Lower leg skin (tissue), 4 donors: ENCODE measurements at places on chromosomes 3 and 15.

DNA sequence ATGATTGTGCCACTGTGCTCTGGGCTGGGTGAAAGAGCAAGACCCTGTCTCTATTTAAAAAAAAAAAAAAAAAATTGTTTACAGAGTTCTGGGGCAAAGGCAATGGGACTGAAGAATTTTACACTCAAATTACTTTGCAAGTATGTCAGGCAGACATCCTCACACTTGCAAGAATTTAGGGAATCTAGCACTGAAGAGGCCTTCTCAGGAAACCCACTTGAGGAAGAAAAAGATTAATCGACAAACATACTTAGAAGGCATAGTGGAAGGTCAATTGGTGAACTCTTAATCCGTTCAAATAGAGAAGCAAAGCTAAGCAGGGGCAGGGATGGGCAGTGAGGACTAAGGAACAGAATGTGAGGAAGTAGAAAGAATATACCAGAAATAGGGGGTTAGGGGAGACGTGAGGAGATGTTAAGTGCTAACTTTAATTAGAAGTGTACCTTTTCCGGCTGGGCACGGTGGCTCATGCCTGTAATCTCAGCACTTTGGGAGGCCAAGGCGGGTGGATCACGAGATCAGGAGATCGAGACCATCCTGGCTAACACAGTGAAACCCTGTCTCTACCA, 15.0 kb downstream of the ST6GAL1 start:
- DNase-seq, result no peak

GRCh38 chr15:28937271-28937670, 51.5 kb downstream of the APBA2 start:
- no peak for DNase-seq

DNA sequence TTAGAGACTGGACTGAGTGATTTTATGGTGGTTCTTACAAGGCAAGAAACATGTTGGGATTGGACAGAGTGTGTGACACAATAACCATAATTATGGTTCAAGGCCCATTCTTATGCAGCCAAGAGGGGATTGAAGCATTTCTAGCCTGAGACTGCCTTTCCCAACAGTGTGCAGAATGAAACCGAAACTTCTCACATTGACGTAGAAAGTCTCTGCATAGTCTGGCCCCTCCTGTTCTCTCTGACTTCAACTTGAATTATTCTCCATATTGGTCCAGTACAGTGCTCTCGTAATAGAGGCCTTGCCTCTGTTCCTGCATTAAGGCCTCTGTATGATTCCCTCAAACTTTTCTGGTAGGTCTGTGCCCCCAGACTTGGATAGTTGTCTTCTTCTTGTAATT, 138.3 kb downstream of the DIPK2A start:
- DNase-seq, result no peak

DNA sequence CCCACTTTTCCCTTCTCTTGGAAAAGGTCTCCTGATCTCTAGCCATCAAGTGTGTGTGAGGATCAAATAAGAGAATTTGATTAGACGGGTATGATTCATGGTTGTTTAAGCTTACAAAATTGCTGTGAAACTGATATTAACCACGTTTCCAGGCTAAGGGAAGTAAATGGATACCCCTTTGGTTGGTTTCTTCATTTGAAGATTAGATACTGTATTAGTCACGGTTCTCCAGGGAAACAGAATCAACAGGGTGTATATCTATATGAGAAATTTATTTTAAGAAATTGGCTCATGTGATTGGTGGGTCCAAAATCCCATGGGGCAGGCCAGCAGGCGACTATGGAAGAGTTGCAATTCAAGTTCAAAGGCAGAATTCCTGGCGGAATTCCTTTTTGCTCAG, 112.7 kb upstream of the SELENOK start:
- DNase-seq, result no peak

DNA sequence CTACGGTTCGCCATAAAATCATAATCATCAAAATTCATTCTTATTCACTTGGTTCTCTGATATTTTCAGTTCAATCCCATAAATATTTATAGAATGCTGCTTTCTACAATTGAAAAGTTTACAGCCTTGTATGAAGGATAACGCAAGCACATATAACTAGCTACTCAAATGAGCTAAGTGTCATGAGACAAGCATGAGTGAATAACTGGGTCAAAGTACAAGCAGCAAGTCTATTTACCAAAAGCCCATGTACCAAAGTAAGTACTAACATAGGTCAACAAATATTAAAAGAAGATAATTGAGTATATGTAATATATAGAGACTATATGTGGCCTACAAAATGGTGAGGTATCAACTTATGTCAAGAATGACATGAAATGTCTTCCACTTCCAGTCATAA, 596.6 kb downstream of the GBE1 start:
- DNase-seq, result no peak

DNA sequence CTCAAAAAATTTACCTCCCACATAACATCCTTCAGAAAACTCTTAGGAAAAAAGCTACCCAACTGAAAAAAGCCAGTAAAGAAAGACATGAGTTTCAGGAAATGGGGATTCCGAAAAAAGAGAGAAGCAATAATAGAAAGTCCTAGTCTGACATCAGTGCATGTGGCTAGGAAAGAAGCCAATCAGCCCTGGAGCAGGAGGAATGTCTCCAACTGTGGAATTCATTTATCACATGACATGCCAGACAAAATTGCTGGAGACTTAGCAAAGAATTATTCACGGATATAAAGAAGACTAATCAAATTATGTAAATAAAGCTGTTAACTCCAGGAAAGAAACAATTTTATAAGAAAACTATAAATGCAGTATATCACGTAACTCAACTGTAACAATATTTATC, 258.9 kb upstream of the RARB start:
- no peak for DNase-seq
